T-helper 2 cell treated with Interferon-gamma antibody and Interleukin-4, amounts not matched to agents 5 μg/mL and 100 μg/mL, for 36 hours (primary cell): ENCODE measurements at places on chromosomes 5 and 9.

DNA sequence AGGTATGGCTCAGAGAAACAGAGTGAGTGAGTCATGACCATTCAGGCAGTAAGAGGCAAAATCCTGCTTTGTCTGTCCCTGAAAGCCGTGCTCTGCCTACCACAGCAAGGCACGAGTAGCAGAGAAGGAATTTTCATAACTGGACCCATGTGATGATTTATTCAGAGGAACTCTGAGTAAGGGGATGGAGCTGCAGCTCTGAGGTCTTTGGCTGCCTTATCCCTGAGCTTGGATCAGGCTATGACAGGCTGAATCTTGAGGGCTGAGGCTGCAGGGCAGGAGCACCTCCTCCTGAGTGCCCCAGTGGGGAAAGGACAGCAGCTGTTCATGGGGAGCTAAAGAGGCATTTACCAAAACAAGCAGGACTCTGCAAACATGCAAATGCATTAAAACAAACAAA, 183.4 kb downstream of the PAPPA start:
- no peak for DNase-seq

- DNase-seq: no peak
Observed at GRCh38 chr5:4348919-4349318, 753.3 kb downstream of the IRX1 start.

GRCh38 chr9:113150670-113151611, at the start of gene SLC31A2:
Gene SLC31A2 (plus strand): TSS chr9:113151007. CDS start chr9:113151075, 68 bp downstream.
- peak; percentile 90 for DNase-seq

- no peak for DNase-seq
Observed at GRCh38 chr9:70535546-70536323, 121.3 kb upstream of the KLF9 start.

DNA sequence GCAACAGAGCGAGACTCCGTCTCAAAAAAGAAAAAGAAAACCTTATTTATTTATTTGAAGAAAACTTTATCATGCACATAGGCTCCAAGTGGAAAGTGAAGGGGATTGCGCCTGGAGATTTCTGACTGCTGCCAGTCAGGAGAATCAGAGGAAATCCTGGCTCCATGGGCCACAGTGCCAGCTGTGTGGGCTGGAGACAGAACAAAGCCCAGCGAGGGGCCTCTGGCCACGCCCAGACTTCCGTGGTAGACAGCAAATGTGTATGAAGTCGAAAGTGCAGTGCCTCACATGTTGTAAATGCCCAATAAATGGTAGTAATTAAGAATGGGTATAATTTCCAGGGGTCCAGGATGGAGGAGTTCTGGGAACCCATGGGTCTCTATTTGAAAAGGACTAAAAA, 75.8 kb upstream of the WWC1 start:
- no peak for DNase-seq

DNA sequence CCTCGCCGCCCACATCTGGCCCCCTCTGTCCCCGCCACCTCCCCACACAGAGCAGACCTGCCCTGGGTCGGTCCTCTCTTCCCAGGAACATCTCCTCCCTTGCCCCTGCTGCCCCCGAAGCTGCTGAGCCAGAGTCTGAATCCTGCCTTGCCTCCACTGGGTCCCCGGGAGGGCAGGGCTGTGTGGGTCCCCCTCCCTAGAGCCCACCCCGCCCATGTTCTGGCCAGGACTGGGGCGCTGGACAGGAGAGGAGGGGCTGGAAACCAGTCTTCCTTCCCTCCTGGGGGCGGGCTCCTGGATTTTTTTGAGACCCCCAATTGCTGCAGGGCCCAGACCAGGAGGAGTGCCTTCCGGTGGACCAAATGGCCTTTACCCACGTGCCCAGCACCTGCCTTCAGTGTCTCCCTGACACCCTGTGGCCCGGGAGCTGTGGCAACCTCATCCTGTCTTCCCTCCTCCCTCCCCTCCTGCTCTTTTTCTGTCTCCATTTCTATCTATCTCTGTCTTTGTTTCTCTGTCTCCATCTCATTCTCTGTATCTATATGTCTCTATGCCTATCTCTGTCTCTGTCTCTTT, 12.1 kb downstream of the MRPL36 start:
- DNase-seq: no peak

DNA sequence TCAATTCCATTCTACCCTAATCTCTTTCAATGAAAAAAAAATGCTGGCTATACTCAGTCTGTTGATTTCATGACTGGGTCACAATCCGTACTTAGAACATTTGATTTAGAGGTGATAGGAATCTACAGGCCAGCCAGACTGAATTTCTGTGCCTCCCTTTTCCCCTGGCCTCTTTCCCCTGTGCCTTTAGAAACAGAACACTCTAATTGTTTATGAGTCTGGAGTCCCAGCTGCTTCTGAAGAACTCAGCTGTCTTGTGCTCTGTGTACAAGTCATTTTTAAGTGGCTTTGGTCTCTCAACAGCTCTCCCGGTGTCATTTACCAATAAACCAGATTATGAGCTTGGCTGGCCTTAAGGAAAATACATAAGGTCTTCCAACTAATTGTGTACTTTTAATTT, 94.1 kb upstream of the ITGA2 start:
- DNase-seq: no peak

- no peak for DNase-seq
Observed at GRCh38 chr9:134565316-134565915, 76.2 kb upstream of the COL5A1 start.

GRCh38 chr5:174751154-174752000, 27.0 kb downstream of the MSX2 start:
- no peak for DNase-seq

DNA sequence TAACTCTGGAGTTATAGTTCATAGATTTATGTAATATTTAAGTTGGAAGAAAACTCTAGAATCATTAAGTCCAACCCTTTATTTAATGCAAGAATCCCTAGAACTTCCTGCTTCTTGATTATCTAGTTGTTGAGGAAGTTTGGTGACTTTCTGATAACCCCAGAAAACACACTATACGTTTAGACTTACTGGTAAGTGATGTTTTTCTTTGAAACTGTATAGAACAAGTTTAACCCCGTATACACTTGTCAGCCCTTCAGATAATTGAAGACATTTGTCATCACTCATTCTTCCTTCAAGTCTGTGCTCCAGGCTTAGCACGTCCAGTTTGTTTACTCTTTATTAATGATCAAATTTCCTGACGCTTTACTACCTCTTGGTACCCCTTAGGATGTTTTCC, 9.0 kb downstream of the NDUFS4 start:
- no peak for DNase-seq

- no peak for DNase-seq
Observed at GRCh38 chr5:180609817-180610550, 18.7 kb upstream of the SCGB3A1 start.

DNA sequence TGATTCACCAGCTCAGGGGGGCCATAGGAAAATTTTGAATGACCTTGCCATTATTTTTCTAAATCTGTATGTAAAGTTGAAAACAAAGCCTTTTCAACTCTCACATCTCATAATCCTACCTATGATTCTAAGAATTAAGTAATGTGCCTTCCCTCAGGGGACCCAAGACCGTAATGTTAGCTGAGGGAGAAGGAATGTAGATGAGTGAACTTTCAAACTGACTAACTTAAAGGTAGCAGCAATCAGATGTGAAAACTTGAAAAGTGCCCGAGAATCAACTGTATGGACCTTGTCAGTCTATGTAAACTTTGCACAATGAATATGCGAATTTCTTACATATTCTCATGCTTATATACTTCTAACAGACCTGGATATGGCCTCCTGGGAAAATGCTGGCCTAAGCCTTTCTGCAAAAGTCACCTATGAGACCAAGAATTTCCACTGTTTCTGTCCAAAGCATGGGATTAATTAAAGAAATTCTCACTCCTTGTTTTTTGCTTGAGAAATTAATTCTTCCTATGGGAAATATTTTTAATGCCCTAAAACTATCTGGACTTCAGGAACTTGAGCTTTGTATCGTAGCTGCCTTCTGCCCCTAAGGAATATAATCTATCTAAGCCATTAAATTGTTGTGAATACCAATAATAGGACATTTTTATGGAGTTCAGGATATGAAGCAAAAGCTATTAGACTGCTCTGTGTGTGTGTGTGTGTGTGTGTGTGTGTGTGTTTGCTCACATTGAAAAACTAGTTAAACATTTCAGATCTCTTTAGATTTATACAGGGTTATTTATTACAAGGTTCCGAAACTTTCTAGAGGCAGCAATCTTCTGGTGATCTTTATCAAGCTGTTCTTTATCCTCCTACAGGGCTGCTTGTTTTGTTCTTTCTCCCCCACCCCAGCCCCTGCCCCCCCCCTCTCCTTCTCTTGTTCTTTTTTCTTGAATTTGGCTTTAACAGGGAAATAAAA, 169.1 kb upstream of the CLINT1 start:
- no peak for DNase-seq

DNA sequence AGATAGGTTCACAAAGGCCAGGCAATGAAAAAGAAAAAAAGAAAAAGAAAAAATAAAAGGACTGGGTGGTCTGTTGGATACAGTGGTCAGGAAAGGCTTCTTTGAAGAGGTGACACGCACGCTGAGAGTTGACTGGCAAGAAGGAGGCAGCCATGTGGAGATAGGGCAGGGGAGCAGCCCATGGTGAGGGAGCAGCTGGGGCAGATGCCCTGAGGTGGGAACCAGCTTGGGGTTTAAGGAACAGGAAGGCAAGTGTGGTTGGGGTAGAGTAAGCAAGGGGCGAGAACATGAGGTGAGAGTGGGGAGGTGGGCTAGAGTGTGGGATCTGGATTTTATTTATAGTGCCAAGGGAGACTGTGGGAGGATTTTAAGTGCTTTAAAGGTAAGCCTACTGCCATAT, 6.8 kb downstream of the ENHO start:
- no peak for DNase-seq

DNA sequence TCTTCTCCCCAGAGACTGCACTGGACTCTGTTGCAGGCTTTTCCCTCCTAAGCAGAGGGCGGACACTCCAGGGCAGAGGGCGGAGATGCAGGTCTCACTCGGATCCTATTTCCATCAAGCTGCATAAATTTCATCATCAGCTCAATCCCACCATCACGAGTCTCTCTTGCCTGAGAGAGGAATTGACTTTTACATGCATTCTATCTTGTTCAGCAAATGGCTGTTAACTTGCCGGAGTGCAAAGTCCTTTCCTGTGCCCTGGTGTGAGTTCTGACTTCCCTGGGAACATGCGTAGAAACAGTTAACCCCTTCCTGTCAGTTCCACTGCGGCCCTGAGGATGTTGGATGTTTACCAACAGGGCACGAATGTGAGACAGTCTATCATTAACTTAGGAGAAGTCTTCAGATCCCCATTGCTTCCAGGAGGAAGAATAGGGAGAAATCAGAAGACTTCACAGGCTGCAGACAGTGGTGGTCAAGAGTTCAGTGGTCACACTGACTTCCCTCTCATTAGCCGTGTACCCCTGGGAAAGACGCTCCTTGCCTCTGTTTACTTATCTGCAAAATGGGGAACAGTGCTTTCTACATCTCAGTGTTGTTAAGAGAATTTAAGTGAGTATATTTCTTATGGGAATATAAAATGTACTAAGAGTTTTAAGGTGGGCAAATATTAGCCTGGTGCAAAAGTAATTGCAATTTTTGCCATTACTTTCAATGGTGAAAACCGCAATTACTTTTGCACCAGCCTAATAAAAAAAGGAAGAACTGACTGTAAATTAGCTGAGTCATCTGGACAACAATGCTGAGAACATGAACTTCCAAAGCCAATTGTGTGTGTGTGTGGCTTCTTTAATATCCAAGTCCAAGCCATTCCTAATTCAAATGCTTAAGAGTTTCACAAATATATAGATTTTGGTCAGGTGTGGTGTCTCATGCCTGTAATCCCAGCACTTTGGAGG, 248.0 kb downstream of the DRD1 start:
- DNase-seq: no peak

DNA sequence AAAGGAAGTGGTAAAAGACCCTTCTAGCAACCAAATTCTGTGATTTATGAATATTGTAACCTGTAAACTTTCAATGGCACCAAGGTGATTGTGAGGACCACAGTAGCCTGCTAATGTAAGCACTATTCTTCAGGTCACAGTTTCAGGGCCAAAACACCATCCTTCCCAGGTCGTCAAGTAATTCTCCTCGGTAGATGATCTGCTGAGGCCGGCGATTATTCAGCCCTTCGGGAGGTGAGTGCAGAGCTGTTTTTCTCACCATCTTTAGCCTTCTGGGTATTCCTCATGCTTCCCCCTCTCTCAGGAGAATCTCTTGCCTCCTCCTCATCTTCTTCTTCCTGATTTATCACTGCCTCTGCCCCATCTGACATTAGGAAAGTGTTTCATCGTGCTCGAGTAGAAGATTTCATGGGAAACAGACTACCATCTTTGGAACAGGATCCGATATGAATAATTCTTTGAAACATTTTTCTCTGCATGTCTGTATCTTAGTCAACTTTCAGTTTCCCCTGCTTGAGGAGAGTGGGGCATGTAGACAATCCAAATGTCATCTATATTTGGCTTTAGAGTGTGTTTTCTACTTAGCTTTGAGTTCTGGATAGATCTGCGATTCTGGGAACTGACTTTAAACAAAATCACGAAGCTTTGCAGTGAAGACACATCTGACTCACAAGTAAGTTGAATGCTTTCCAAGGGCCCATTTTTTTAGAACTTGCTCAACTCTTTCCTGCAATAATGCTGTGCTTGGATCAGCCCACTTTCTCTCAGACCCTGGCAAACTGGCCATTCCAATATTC, 173.9 kb downstream of the AOPEP start:
- no peak for DNase-seq

GRCh38 chr5:172383191-172383802, 71.0 kb downstream of the SH3PXD2B start:
- no peak for DNase-seq

DNA sequence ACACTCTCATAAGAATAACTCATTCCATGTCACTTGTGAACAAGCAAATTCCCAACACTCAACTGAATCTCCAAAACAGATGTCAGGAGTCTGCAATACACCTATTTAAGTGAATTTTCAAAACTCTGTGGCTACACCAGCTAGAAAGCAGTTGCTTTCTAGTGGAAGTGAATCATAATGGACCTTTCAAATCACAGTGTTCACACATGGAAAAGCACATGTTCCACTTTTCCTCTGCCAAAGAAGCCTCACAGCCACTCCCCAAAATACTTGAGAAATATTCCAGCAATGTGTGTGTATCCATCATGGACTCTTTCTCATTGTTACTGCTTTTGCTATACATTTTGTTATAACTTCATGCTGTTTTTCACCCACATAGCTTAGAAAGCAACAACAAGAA, 17.4 kb downstream of the MARCHF3 start:
- no peak for DNase-seq

DNA sequence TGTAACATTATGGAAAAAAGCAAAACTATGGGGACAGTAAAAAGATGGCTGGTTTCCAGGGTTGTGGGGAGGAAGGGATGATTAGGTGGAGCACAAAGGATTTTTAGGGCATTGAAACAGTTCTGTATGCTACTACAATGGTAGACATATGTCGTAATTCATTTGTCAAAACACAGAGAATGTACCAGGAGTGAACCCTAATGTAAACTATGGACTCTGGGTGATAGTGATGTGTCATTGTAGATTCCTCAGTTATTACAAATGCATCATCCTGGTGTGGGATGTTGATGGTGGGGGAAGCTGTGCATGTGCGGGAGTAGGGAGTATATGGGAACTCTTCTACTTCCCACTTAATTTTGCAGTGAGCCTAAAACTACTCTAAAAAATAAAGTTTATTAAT, 135.0 kb upstream of the GABRP start:
- no peak for DNase-seq

- no peak for DNase-seq
Observed at GRCh38 chr5:80269991-80270438, 14.2 kb upstream of the SERINC5 start.

GRCh38 chr9:131677444-131678180, 62.3 kb downstream of the RAPGEF1 start:
- DNase-seq: no peak
